ENCODE measurements at places on chromosomes 16 and 17.

- no peak for DNase-seq
Measured at GRCh38 chr17:60989846-60990245, 312.2 kb downstream of the BCAS3 start.

- no peak for DNase-seq
Measured at GRCh38 chr17:57879437-57880085, 29.7 kb upstream of the MRPS23 start.

GRCh38 chr17:3982541-3983017, 18.3 kb upstream of the ATP2A3 start:
- DNase-seq, result no peak

DNA sequence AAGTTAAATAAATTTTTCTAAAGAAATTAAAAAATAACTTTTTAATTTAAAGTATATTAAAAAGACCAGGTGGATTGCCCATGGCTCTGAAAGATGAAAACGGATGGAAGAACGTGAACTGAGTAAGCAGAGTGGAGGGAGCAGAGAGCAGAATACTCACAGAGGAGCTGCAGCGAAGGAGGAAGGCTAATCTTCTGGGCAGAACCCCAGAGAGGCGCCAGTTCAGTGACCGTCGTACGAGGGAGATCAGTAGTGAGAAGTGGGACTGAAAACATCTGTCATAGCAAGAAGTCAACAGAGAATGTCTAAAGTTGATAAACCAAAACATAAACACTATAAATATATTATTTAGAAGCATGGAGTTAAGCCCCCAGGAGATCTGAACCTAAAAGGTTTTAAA, 34.9 kb downstream of the UBE2G1 start:
- no peak for DNase-seq

- no peak for DNase-seq
Measured at GRCh38 chr17:82300228-82300627, 17.2 kb downstream of the CD7 start.

DNA sequence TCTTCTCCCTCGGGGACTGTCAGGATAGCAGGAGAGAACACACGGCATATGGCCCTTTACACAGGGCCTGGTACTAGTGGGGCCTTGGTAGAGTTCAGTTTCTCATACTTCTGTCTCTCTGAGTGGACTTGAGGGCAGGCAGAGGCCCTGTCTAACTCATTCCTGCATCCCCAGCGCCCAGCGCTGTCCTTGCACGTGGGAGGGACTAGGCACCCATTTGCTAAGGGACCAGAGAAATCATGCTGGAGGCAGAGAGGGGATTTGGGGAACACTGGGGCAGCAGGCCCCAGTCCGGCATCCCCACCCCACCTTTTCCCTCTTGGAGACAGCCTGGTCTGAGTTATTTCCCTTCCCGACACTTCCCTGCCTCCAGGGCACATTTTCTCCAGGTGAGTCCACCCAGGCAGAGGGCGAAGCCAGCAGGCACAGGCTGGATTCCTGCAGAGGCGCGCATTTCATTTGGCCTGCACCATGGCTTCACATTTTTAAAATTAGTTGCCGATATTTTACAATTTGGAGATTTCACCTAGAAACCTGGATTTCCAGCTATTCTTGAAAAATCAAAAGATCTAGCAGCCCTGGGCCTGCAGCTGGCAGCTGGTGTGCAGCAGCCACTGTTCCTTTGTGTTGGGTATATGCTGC, 9.7 kb upstream of the NKD1 start:
- no peak for DNase-seq

DNA sequence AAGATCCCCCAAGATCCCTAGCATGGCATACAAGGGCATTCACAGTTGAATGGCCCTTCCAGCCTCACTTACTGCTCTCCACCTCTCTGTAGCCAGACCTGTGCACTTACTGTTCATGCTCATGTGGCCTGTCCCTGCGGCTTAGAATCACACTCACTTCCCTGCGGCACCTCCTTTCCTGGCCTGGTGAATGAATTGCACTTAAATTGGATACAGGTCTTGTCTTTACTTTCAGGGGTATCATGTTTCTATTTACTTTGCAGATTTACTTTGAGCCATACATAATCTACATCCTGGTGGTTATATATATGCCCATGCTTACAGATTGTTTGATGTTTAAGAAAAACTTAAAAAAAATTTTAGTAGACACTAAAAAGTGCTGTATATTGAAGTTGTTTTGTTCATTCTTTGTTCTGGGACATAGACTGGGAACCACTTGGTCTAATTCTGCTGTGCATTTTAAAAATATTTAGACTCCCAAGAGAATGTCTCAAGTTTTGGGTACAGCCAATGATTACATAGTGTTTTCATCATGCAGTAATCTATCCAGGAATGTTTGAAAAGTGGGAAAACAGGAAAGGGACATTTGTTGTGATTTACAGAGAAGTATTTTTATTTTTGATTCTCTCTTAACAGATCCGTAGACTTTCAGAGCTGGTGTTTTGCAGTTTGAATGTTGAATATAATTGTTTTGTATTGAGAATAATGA, 63.9 kb downstream of the NUP88 start:
- DNase-seq, result no peak

DNA sequence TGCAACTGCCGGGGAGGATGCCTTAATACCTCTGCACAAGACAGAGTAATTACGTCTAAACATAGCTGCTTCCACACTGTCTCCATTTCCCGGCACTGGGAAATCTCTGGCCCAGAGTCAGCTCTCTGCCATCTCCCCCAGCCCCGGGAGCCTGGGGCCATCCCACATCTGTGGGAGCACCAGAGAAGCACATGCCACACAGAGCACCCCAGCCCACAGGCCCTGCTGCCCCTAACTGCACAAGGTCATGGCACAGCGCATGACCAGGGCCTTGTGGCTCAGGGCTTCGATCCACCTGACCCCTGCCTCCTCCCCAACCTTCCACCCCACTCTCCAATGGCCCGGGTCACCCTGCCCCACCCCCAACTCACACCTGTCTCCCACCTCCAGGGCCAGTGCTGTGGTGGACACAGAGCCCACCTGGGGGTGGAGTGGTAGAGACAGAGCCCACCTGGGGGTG, 36.6 kb upstream of the RBFOX3 start:
- no peak for DNase-seq

GRCh38 chr17:48194097-48194550, 86.6 kb downstream of the SNX11 start:
- DNase-seq, result no peak

Data from effector CD4-positive, alpha-beta T cell (primary cell).